COR-L47 (cell line): ENCODE measurements at places on chromosomes 1 and 21.

GRCh38 chr1:38238294-38238693, 191.7 kb upstream of the POU3F1 start:
- no peak for DNase-seq

- no peak for DNase-seq
These were observed 20.2 kb upstream of the POGZ start for GRCh38 chr1:151479462-151479861.

DNA sequence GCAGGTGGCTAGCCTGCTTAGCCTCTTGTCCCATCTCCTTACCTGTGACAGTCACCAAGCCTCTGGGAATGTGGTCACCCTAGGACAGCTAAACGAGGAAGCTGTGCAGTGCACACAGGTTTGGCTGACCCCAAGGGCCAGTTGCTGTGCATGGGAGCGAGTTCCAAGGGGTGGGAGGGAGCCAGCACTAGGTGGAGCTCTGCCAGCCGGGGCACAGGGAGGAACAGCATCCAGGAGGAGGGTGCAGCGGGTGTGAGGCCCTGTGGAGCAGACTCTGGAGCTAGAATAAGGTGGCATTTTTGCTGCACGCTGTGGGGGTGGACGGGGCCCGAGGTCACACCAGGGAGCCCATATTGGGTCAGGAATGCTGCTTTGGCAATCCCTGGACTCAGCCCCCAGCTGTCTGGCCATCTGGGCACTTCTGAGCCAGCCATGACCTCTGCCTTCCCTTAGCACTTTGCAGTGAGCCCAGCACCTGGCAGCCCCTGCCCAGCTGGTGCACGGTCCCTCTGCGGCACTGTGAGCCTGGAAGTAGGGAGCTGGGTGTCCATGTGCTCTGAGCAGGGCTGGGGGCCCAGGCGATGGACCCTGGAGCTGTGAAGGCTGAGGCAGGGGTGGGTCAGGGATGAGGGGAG, 8.7 kb downstream of the PDXK start:
- no peak for DNase-seq

- no peak for DNase-seq
These were observed 81.0 kb downstream of the NFIA start for GRCh38 chr1:61163355-61163754.

GRCh38 chr1:18989896-18990295, 33.4 kb upstream of the IFFO2 start:
- DNase-seq = no peak
